Foreskin keratinocyte (primary cell): ENCODE measurements at places on chromosomes 11 and 22. TPM values are rescaled to one million over a fixed set of nuclear protein-coding genes. Genes with fewer than 3 reads are reported as not detected.

Gene OR2AG2
- total RNA-seq = 0.03 and 0.04 TPM in 2 replicates

Gene SYT8
- total RNA-seq = 18.1 and 21.1 TPM in 2 replicates

Gene NCR3LG1
- 4.2 and 9.1 TPM in 2 replicates for total RNA-seq

Gene PGA5
- not detected in 2 replicates for total RNA-seq

Gene DKK3
- 271 and 323 TPM in 2 replicates for total RNA-seq

Gene MB
- total RNA-seq = not detected in 2 replicates

Gene MMP1
- 34.4 and 62.3 TPM in 2 replicates for total RNA-seq

Gene TSPAN4
- 77.6 and 85.3 TPM in 2 replicates for total RNA-seq

Gene PAX6
- not detected in 2 replicates for total RNA-seq

Gene OR6A2
- total RNA-seq = not detected in 2 replicates

Gene OR52H1
- total RNA-seq = not detected in 2 replicates

Gene MTCH2
- 119 and 121 TPM in 2 replicates for total RNA-seq

Gene NEFH
- 1.6 and 1.9 TPM in 2 replicates for total RNA-seq

Gene BSCL2
- total RNA-seq = 37.2 and 39.5 TPM in 2 replicates

Gene OR6Q1
- total RNA-seq = not detected in 2 replicates

Gene SEC14L2
- 31.7 and 43.0 TPM in 2 replicates for total RNA-seq

Gene USP2
- total RNA-seq = 0.27 and 0.42 TPM in 2 replicates

Gene F2
- total RNA-seq = not detected in 2 replicates

Gene MMP20
- not detected in 2 replicates for total RNA-seq

Gene CASP12
- not detected in 2 replicates for total RNA-seq

Gene DEFB131B
- total RNA-seq = not detected in 2 replicates

Gene YPEL4
- total RNA-seq = not detected in 2 replicates

Gene PDE3B
- under 0.01 and 0.03 TPM in 2 replicates for total RNA-seq

Gene RBM7
- 27.1 and 27.3 TPM in 2 replicates for total RNA-seq

Gene OR51Q1
- total RNA-seq = not detected in 2 replicates

Gene ARHGEF17
- 8.7 and 9.7 TPM in 2 replicates for total RNA-seq

Gene SCGB1D4
- not detected in 2 replicates for total RNA-seq

Gene TRAF6
- total RNA-seq = 11.2 and 12.4 TPM in 2 replicates

Gene DAGLA
- 0.18 and 0.24 TPM in 2 replicates for total RNA-seq

Gene HSPB2
- not detected in 2 replicates for total RNA-seq

Gene TEX12
- not detected in 2 replicates for total RNA-seq

Gene DEUP1
- not detected in 2 replicates for total RNA-seq

Gene TRIM49
- total RNA-seq = not detected in 2 replicates

Gene OR51F2
- total RNA-seq = not detected in 2 replicates

Gene LSP1
- 0.49 and 1.1 TPM in 2 replicates for total RNA-seq

Gene OR8U1
- not detected in 2 replicates for total RNA-seq

Gene UPK2
- 0.11 and 0.20 TPM in 2 replicates for total RNA-seq

Gene MMP8
- total RNA-seq = not detected in 2 replicates

Gene DUSP18
- total RNA-seq = 8.2 and 9.2 TPM in 2 replicates

Gene KCNC1
- not detected in 2 replicates for total RNA-seq
